ENCODE measurements at places on chromosomes 2 and 18. TPM values are rescaled to one million over a fixed set of nuclear protein-coding genes. Genes with fewer than 3 reads are reported as not detected.

Gene G6PC2
- not detected for total RNA-seq

Gene ZNF516
- total RNA-seq, result 24.4 TPM

Gene STARD6
- total RNA-seq, result not detected

Gene GREB1L
- total RNA-seq, result 4.1 TPM

Gene LPIN1
- total RNA-seq, result 22.9 TPM

Gene CAPN14
- not detected for total RNA-seq

Gene ARHGAP15
- not detected for total RNA-seq

Gene HOXD10
- total RNA-seq, result 25.0 TPM

Gene GTF2A1L
- total RNA-seq, result 0.13 TPM

Gene ANKRD39
- 34.7 TPM for total RNA-seq

Gene DSG1
- total RNA-seq, result not detected

Gene GALNT14
- 217 TPM for total RNA-seq

Gene CTIF
- 34.1 TPM for total RNA-seq

Gene PDE1A
- 2.7 TPM for total RNA-seq

Gene CNRIP1
- 15.1 TPM for total RNA-seq

Gene WDR12
- 6.6 TPM for total RNA-seq

Gene CNTNAP5
- not detected for total RNA-seq

Gene SLC4A5
- total RNA-seq, result under 0.01 TPM

Gene INO80C
- total RNA-seq, result 7.3 TPM

Gene TYW5
- total RNA-seq, result 3.0 TPM

Gene PNKD
- total RNA-seq, result 49.9 TPM

Gene MAP3K19
- not detected for total RNA-seq

Gene TNFRSF11A
- total RNA-seq, result 0.13 TPM

Gene C2orf66
- not detected for total RNA-seq

Gene GALNT13
- 0.33 TPM for total RNA-seq

Gene ANKRD53
- total RNA-seq, result 1.8 TPM

Gene CTDP1
- total RNA-seq, result 20.0 TPM

Gene MSGN1
- not detected for total RNA-seq

Gene CFAP65
- total RNA-seq, result 0.13 TPM

Gene PROKR1
- total RNA-seq, result not detected

Gene GDF7
- not detected for total RNA-seq

Gene CPS1
- total RNA-seq, result 4.8 TPM

Gene ITGB6
- total RNA-seq, result 2.6 TPM

Gene TMEM200C
- total RNA-seq, result 1.0 TPM

Gene OR6B2
- total RNA-seq, result not detected

Gene DCDC2C
- not detected for total RNA-seq

Gene TMEM169
- total RNA-seq, result 7.0 TPM

Gene TMEM17
- 2.8 TPM for total RNA-seq

Gene SLC9A4
- total RNA-seq, result not detected

Gene OST4
- 419 TPM for total RNA-seq

Gene POTEJ
- not detected for total RNA-seq

Gene IL37
- not detected for total RNA-seq

Gene PDE6D
- total RNA-seq, result 23.2 TPM

All from mesangial cell (primary cell).